NCI-H524 (cell line): ENCODE measurements at places on chromosomes 12 and 14.

GRCh38 chr14:66503532-66503931 is 4.4 kb upstream of the GPHN start:
- no peak for DNase-seq

- DNase-seq: no peak
Measured at GRCh38 chr12:124388679-124389137, 93.8 kb downstream of the RFLNA start.

DNA sequence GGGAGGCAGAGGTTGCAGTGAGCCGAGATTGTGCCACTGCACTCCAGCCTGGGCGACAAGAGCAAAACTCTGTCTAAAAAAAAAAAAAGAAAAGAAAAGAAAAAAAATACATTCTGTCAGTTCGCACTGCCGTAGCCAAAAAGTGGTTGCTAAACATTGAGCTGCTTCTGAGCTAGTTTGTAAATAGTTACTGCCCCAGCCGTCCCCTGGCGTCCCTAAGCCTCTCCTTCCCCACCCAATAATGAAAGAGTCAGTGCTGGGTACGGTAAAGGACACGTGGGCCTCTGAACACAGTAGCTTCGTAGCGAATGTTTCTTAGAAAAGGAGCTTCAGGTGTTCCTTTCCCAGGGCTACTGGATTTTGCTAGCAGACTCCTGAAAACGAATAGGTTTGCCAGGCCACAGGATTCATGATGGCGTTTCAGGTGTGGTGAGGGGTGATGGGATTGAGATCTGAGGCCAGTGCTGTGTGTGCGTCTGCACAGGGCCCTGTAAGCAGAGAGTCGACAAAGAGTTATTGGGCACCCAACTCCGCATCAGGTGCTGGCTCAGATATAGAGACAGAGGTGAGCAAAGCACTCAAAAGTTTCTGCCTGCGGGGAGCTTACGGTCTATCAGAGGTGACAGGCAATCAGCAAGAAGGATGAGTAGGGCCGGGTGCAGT is 94.1 kb downstream of the LGMN start:
- DNase-seq: no peak

GRCh38 chr12:121287267-121287954 is 9.1 kb downstream of the CAMKK2 start:
- DNase-seq: no peak

- DNase-seq: peak; percentile 26
Measured at GRCh38 chr12:21248679-21249078, 86.0 kb downstream of the SLCO1A2 start.

DNA sequence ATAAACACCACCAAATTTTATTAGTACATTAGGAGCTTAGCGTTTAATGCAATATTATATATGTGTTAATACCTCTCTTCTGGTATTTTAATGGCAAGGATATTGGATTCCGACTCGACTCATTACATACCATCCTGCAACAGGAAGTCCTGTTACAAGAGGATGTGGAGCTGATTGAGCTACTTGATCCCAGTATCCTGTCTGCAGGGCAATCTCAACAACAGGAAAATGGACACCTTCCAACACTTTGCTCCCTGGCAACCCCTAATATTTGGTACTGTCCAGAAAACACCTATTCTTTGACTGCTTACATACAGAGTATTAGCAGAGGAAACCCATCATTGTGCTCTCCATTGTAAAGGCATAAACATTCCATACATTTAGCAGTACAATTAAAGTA is 45.2 kb downstream of the VEZT start:
- DNase-seq: no peak

DNA sequence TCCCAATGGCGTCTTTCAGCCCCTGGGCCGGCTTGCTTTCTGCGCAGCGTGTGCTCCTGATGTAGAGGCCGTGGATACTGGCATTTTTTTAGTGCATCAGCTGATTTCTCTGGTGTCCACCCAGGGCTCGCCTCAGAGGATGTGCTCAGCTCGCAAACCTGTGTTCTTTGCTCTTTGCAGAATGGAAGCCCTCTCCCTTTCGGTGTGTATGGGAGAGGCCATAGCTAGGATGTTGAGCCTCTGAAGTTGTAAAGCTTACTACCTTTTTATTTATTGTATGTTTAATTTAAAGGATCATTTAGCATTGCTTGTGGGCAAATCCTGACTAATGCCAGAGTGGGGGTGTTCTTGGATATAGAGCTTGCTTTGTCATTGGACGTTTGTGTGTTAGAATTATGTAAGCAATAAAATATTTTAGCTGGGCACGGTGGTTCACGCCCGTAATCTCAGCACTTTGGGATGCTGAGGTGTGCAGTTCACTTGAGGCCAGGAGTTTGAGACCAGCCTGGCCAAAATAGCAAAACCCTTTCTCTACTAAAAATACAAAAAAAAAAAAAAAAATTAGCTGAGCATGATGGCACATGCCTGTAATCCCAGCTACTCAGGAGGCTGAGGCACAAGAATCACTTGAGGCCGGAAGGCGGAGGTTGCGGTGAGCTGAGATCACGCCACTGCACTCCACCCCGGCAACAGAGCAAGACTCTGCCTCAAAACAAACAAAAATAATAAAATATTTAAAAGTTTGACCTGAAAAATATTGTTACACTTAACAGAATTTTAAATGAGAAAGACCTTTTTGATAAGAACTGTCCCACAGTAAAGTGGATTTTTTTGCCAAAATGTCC is 52.6 kb upstream of the MMP17 start:
- DNase-seq: no peak

DNA sequence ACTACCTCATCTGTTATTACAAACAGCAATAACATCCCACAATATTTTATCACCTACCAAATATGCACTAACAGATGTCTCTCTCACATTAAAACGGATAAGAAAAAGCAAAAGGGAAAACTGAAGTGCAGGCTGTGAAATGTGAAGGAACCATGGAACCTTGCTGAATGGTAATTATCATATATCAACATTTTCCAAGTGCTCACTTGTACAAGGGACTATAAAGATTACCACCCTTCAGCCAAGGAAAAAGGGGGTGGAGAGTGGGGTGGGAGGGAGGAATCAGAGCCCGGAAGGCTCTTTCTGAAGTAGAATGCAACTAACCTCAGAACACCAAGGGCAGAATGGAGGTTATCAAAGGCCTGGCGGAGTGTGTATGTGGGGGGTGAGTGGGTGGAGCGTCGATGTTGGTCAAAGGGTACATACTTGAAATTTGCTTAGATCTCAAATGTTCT is 1.2 kb downstream of the SNX6 start:
- peak; percentile 27 for DNase-seq
